ENCODE measurements at places on chromosomes 4 and X. TPM values are rescaled to one million over a fixed set of nuclear protein-coding genes. Genes with fewer than 3 reads are reported as not detected.

Gene BBS7
- total RNA-seq = 35.0 TPM

Gene CLDN34
- total RNA-seq = not detected

Gene S100P
- not detected for total RNA-seq

Gene DTHD1
- not detected for total RNA-seq

Gene LRAT
- total RNA-seq = under 0.01 TPM

Gene POU3F4
- not detected for total RNA-seq

Gene MID2
- 6.4 TPM for total RNA-seq

Gene SRD5A3
- total RNA-seq = 11.0 TPM

Gene OTUD6A
- not detected for total RNA-seq

Gene MAGEB1
- not detected for total RNA-seq
